Kasumi-1 (cell line): ENCODE measurements at places on chromosomes 5 and 9.

- no peak for DNase-seq
Measured at GRCh38 chr9:97918611-97919010, 3.7 kb downstream of the TRMO start.

DNA sequence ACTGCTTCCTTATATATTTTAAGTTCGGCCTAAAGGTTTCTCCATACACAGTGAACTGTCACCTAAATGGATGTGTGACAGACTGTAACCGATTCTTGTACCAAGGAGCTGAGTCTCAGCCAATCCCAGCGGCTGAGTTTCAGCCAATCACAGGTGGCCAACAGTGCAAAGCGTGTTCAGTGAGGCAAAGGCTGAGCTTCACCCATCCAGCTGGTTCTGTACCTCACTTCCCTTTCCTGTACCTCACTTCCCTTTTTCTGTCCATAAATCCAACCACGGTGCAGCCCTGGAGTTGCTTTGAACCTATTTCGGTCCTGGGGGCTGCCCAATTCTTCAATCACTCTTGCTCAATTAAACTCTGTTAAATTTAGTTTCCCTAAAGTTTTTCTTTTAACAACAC is 15.7 kb upstream of the TBC1D9B start:
- peak; percentile 94 for DNase-seq

GRCh38 chr5:59893429-59894227 is at the start of gene PDE4D:
TSS of gene PDE4D (minus strand) at chr5:59893726.
- DNase-seq: peak; percentile 70

DNA sequence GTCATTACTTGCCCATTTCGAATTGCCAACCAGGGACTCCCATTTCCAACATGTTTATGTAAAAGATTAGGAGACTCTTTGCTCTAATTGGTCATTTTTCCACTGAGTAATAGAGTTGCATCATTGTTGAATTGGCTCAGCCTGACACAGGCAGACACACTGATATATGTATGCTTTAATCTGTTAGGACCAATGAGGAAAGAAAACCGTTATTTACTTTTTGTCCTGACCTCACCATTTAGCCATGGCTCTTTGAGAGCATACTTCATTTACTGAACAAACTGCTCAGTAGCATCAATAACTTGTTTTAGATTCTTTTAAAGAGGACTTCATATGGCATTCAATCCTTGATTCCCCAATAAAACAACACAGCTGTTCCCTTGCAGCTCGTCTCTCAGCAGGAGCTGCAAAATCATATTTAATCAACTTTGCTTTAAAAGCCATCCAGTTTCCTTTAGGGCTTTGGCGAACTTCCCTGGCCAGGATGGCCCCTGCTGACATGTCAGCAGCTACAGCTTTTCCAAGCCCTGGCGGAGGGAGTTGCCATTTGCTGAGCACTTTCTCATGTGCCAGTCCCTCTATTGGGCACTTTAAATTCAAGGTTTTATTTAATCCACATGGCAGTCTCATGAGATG is 251.5 kb upstream of the TNC start:
- no peak for DNase-seq

GRCh38 chr5:132027027-132027426 is 15.6 kb upstream of the ACSL6 start:
- no peak for DNase-seq

DNA sequence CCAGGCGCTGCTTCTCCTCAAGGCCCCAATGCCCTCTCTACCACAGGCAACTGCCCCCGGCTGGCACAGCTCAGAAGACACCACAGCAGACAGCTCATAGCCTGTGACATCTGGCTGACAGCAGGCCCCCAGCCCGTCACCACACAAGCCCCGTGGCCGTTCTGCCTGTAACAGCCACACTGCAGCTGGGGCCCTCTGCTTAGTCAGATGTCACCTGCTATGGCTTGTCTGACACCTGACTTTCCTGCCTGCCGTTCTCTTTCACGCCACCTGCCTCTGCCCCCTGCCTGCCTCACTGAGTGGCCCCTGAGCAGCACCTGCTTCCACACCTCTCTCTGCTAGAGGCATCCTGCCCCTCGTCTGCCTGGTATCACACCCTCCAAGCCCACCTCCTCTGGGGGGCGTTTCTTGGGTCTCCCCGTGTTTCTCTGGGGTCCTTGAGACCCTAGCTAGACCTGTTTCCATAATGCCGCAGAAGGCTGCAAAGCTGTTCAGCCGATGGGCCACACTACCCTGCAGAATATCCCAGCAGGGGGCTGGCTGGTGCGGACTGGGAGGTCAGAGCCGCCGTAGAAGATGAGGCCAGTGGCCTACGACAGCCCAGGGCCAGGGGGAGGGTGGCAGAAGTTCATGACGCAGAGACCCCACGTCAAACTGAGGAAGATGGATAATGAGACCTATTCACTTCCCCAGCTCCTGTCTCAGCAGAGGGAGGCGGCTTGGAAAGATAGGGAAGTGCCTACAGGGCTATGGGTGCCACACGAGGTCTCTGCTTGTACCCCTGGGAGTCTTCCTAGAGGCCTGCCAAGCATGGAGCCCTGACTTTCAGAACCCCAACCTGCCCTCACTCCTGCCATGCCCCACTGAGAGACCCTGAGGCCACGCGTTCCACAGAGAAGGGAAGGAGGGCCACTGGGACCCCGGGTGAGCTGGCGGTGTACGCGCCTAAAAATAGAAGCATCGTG is 95.1 kb downstream of the ZNF354C start:
- DNase-seq: no peak

DNA sequence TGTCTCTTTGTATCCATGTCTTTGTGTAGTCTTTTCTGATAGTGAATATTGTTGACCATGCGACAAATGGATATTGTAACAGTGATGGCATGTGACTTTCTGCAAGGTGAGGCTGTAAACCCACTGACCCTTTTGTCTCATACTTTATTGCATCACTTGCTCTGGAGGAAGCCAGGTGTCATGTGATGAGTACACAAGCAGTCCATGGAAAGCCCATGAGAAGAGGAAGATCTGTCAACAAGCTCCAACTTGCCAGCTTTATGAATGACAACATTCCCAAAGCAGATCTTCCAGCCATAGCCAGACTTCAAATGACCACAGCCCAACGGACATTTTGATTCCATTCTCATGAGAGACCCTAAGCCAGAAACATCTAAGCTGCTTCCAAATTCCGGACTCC is 450.1 kb upstream of the ACTBL2 start:
- no peak for DNase-seq

GRCh38 chr5:77353251-77353650 is 138.9 kb downstream of the WDR41 start:
- no peak for DNase-seq

- no peak for DNase-seq
Measured at GRCh38 chr9:135555203-135555602, 6.4 kb upstream of the PAEP start.

DNA sequence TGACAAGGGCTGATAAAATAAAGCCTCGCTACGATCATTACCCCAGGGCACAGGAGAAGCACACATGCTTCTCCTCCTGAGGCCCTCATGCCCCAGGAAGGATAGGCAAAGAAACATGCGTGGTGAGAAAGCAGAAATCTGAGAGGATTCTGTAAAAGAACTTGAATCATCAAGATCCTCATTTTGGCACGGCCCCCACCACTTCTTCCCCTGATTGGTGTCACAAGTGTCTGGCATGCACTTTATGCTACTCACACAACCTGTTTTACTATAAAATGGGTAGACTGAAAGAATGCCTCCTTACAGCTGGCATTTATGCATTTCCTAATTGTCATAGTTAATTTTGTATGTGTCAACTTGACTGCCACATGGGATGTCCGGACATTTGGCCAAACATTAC is 32.1 kb downstream of the PCA3 start:
- no peak for DNase-seq
